ENCODE measurements at places on chromosomes 11 and 22. TPM values are rescaled to one million over a fixed set of nuclear protein-coding genes. Genes with fewer than 3 reads are reported as not detected.

DNA sequence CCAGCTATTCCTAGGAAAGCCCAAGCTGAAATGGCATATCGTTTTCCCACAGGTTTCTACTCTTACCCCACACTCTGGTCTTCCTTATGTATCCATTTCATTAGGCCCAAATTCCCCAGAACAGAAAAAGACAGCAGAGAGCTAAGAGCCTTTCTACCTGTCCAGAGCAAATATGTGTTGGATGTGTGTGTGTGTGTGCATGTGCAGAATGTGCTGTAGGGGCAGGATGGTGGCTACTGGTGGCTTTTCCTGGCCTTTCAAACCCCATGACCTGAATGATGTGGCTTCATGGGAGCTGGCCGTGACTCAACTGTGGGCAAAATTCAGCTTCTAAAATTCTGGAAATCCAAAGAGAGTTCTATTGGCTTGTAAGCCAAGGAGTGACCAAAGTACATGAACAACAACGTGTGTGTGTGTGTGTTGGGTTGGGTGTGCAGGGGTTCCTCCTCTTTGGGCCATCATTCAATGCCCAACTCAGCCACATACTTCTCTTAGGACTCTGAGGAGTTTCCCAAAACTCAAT lies 421.4 kb upstream of the CADM1 start:
- no peaks in the 10 kb centered on the region for H3K27me3 ChIP-seq
- peaks cover 51% of the 10 kb centered on the region for H3K4me1 ChIP-seq
- no peaks in the 10 kb centered on the region for H3K36me3 ChIP-seq

DNA sequence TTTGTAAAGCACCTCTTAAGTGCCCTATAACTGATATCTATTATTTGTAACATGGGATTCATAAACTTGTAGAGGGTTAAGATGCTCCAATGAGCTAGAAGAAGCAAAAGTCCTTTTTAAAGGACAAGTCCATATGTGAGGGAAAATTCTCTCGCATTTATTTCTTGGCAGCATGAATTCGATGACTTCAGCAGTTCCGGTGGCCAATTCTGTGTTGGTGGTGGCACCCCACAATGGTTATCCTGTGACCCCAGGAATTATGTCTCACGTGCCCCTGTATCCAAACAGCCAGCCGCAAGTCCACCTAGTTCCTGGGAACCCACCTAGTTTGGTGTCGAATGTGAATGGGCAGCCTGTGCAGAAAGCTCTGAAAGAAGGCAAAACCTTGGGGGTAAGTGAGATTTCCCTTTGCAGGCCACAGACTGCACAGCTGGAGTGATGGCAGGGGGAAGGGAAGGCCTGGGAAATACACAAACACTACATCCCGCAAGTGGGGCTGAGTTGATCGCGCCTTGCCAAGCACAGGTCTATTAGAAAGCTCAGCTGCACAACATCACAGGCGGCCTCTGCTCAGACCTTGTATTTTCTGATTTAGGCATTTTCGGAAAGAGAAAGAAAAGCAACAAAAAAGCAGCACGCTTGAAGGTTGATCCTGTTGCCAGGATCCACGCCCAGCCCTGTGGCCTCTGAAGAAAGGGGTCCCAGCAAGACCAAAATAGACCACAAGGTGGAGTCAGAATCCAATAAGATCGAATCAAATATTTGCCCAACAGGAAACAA lies 1.5 kb downstream of the MS4A8 start:
- no peak overlapping the region for H3K27ac ChIP-seq
- H3K27me3 ChIP-seq: no peaks in the 10 kb centered on the region
- no peak overlapping the region for H3K4me3 ChIP-seq
- no peak for DNase-seq
- H3K4me1 ChIP-seq: no peaks in the 10 kb centered on the region

DNA sequence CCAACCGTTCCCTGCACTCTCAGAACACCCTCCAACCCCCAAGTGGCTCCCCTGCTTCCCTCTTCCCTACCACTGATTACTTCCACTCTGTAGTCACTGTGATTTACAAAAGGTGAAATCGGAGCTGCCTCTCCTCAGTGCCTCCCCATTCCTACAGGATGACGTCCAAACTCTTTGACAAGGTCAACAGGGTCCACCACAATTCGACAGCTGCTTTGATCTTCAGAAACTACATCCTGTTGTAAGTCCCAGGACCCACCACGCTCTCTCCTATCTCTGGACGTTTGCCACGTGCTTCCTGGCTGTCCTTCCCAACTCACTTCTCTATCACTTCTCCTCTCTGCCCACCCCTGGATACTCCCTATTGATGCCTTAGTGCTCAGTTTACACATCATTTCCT lies 85.0 kb upstream of the EIF3D start:
- no peaks in the 10 kb centered on the region for H3K4me1 ChIP-seq
- H3K27me3 ChIP-seq: peaks cover 47% of the 10 kb centered on the region
- H3K27ac ChIP-seq: no peak overlapping the region
- no peak overlapping the region for H3K4me3 ChIP-seq

- H3K4me3 ChIP-seq: no peak overlapping the region
- no peak overlapping the region for H3K27ac ChIP-seq
- no peak for DNase-seq
- H3K4me1 ChIP-seq: no peaks in the 10 kb centered on the region
- H3K36me3 ChIP-seq: no peaks in the 10 kb centered on the region
Measured at GRCh38 chr11:12376259-12377081, 901 bp upstream of the PARVA start.

DNA sequence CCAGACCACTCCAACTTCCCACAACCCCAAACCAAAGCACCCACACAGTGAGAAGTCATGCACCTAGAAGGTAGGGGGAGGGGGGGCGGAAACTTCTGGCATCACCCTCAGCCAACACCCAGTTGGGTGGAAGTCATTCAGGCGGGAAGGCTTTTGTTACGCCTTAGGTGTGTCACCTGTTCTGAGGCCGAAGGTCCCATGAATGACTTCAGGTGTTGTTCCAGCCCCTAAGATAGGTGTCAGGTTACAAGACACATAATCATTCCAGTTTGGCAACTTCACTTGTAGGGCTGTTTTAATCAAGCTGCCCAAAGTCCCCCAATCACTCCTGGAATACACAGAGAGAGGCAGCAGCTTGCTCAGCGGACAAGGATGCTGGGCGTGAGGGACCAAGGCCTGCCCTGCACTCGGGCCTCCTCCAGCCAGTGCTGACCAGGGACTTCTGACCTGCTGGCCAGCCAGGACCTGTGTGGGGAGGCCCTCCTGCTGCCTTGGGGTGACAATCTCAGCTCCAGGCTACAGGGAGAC lies at the start of gene TMPRSS4:
TMPRSS4 (plus strand) TSS at position 325 of the 528 bp plus-strand sequence. CDS start 225 bp downstream, outside the sequence.
- H3K36me3 ChIP-seq: no peaks in the 10 kb centered on the region
- peaks cover 26% of the 10 kb centered on the region for H3K27me3 ChIP-seq
- H3K27ac ChIP-seq: no peak within 1 kb of the TSS
- DNase-seq: no peak

The SUSD2 gene
- total RNA-seq: 0.93 TPM

The MYBPC3 gene
- 0.46 TPM for total RNA-seq

The RHOD gene
- not detected for total RNA-seq

Measured in activated B cell treated with CpG ODN at 0.5 μM for 24 hours (primary cell).